ENCODE measurements at places on chromosomes 13 and 19.

DNA sequence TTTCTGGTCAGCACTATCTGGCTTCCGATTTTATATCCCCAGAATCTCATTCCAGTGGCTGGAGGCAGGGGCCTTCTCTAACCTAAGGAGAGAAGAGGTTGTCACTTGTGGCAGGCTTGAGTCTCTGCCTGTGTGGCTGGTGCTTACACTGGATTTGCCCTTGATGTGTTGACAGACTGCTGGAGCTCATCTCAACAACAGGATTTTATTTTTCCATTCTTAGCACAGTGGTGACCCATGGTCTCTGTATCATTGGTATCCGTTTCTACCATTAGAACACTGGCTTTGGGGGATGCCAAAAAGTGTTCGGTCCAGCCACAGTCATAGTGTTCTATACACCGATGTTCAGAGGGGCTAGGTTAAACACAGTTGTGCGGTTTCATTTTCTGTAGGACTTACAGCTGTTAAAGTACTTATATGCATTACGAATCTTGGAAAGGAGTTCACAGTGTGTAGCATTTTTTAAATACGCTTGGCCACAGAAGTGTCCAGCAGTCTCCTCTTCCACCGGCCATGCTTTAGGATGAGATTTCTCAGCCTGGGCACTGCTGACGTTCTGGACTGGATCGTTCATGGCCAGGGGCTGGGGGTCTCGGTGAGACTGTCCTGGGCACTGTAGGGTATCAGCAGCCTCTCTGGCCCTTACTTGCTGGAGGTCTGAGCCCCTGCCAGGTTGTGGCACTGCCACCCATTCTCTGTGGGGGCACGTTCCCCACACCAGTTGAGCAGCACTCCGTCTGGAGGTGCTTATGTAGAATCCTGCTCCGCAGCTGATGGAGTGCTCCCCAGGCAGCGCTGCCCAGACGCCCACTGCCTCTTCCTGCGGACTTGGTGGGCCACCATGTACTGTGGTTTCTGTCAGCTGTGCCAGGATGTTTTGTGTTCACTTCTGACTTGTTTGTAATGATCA is 41.4 kb upstream of the TEX29 start:
- DNase-seq = no peak

GRCh38 chr19:52094526-52095130 is 937 bp downstream of the ZNF841 start:
- DNase-seq = no peak

DNA sequence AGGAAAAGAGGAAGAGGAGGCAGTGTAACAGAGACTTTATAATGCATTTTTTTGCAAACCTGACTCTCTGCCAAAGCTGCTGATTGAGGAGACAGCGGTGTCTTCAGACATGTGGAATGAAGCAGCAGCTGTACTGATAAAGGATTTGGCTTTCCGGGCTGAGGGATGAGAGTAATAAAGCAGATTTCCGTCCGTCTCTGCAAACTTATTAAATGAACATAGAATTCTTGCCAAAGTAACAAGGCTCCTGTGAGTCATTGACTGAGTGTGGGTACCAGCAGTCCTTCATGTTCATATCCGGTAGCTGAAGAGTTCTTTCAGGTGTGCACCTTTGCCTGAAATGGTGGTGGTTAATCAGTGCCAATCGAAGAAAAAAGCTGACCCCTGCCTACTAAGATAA is 112.6 kb downstream of the LIG4 start:
- no peak for DNase-seq

DNA sequence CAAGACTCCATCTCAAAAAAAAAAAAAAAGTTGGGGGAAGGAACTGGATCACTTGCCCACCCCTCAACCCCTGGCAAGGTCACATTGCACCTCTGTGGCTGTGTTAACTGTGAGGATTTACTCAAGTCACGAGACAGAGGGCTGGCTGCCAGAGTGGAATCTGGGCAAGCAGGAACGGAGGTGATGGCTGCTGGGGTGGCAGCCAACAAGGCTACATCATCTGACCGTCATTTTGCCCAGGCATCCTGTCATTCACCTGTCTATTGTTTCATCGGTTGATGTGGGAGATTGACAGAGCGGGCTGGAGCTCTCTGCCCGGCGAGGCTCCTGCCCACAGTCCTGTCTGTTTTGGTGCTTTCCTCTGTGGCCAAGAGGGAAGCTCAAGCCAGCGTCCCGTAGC is 75.7 kb downstream of the DPF1 start:
- DNase-seq = no peak

DNA sequence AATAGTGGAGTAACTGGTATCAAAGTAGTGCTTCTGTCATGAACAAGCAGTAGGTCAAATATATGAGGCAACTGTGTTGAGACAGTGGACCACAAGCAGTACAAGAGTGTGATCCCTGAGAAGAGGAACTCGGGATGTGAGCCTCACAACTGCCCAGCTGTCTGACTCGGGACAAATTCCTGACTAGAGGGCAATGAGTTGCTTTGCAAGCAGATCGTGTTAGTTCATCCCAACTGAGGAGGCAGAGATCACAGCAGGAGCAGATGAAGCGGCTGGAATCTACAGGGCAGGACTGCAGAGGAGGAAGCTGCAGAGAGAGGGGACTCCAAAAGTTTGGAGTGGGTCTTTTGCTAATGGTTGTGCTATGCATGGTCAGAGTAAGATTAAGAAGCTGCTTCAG is 741.1 kb downstream of the DIAPH3 start:
- no peak for DNase-seq

GRCh38 chr13:72165276-72165675 is 298.3 kb upstream of the DACH1 start:
- no peak for DNase-seq

DNA sequence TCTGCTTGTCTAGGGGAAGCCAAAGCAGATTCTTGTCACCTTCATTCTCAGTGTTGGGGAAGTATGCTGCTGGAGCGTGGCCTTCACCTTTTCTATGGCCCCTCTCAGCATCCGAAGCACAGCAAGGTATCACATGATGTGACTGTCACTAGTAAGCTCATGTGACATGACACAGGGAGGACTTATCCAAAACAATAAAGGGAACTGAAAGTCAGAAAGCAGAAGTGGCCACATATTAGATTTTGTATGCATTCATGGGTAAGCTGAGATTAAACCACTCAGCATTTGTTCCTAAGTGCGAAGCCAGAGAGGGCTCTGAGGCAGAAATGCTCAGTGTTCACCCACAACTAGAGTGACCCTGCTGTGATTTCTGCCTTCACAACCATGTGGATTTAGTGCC is 72.8 kb upstream of the PCDH8 start:
- peak; percentile 55 for DNase-seq

- no peak for DNase-seq
Observed at GRCh38 chr13:40341501-40341900, 324.9 kb downstream of the FOXO1 start.

DNA sequence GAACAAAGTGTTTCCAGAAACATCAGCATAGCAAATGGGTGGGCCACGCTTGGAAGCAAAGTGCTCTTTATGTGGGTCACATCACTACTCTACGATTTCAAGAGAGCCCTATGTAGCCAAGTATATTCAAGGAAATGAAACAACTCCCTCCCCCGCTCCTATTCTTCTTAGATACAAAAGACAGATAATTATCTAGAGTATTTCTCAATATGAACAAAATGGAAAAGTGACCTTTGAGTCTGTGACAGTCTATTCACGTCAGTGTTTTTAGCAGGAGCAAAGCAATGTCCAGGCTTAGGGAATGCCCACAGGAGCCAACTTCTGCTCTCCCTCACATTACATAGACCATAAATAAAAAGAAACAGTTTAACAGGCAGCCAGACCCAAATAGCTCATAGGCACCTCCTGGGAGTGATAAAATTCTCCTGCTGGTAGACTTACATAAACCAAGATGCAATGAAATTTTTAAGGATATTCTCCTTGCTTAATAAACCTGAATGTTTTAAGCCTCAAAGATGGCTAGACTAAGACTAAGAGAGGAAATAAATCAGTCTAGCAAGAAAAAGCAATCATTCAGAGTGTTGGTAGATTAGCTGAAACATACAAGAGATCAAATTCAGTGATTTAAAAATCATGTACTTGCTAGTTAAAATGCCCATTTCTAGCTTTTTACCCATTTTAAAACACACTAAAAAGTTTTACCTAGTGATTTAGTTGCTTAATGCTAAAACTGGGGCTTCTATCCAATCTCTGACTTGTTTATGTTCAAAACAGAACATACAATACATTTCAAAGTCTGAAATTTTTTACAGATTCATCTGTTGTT is 182.8 kb downstream of the RGCC start:
- DNase-seq = no peak

DNA sequence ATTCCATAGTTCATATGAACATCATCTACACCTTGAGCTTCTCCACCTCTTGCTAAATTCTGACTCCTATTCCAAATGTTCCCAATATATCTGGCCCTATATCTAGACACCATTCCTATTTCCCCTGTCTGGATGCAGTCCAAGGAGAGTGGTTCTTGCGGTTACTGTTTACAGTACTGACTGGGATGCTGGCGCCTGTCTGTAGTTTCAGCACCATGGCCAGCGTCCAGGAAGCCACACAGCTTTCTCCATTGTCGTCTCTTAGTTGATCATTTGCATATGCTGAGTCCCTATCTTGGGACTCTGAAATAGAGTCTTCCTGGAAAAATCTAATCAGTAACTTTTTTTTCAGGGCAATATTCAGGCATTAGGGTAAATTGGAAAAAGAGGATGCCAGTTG is 14.9 kb downstream of the LAIR2 start:
- peak; percentile 76 for DNase-seq

DNA sequence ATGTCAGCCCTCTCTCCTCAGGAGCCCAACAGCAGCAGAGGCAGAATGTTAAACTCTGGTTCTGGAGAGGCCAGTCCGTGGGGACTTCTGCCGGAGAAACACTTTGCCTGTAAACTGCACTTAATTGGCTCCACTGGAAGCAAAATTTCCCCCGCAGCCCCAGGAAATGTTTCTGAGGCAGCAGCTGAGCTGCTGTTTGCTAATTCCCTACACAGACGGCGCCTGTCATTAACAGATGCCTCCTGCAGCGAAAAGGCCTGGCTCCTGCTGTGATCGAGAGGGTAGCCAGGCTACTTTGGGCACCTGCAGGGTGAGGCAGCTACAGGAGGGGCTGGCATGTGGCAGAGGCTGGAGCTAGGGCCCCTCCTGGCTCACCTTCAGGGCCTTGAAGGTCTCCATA is 5.2 kb upstream of the TM6SF2 start:
- no peak for DNase-seq
